Motor neuron (in vitro differentiated cells): ENCODE measurements at places on chromosomes 16 and 17. TPM values are rescaled to one million over a fixed set of nuclear protein-coding genes. Genes with fewer than 3 reads are reported as not detected.

COPZ2 gene
- 4.8 and 5.5 TPM in 2 replicates for total RNA-seq

ASIC2 gene
- 2.0 and 2.2 TPM in 2 replicates for total RNA-seq

KRTAP3-2 gene
- not detected in 2 replicates for total RNA-seq

CLEC18A gene
- 1.6 and 2.4 TPM in 2 replicates for total RNA-seq

NPIPA7 gene
- total RNA-seq, result 0.71 and 1.3 TPM in 2 replicates

PRR15L gene
- 1.2 and 2.3 TPM in 2 replicates for total RNA-seq

SYCE1L gene
- 2.8 and 17.3 TPM in 2 replicates for total RNA-seq

TNP2 gene
- 0.14 and 0.17 TPM in 2 replicates for total RNA-seq

CHST5 gene
- total RNA-seq, result 0.71 and 1.3 TPM in 2 replicates

MMP2 gene
- 11.6 and 11.8 TPM in 2 replicates for total RNA-seq

CCL7 gene
- total RNA-seq, result not detected in 2 replicates

HSD11B2 gene
- total RNA-seq, result 1.1 and 1.3 TPM in 2 replicates

KCNH4 gene
- 0.31 and 0.59 TPM in 2 replicates for total RNA-seq

TUBB3 gene
- 345 and 492 TPM in 2 replicates for total RNA-seq

SLC13A2 gene
- total RNA-seq, result not detected in 2 replicates

AOC3 gene
- total RNA-seq, result 0.46 and 0.54 TPM in 2 replicates

KRTAP4-1 gene
- total RNA-seq, result not detected in 2 replicates

PMFBP1 gene
- 1.6 and 1.7 TPM in 2 replicates for total RNA-seq

FOXN1 gene
- 0.21 TPM in 1 of 2 replicates, not detected in the other for total RNA-seq

CCL8 gene
- 0.31 TPM in 1 of 2 replicates, not detected in the other for total RNA-seq

DHRS11 gene
- 11.2 and 12.8 TPM in 2 replicates for total RNA-seq

CA7 gene
- total RNA-seq, result not detected in 2 replicates

OR1A1 gene
- total RNA-seq, result 0.29 and 0.52 TPM in 2 replicates

GPRC5C gene
- total RNA-seq, result 27.5 and 29.4 TPM in 2 replicates
